ENCODE measurements at places on chromosomes 2 and 18.

- DNase-seq = peak; percentile 94
Observed at GRCh38 chr18:79679552-79680099, at the start of gene CTDP1. Gene CTDP1 (plus strand): TSS chr18:79679803. CDS start chr18:79679948, 145 bp downstream.

DNA sequence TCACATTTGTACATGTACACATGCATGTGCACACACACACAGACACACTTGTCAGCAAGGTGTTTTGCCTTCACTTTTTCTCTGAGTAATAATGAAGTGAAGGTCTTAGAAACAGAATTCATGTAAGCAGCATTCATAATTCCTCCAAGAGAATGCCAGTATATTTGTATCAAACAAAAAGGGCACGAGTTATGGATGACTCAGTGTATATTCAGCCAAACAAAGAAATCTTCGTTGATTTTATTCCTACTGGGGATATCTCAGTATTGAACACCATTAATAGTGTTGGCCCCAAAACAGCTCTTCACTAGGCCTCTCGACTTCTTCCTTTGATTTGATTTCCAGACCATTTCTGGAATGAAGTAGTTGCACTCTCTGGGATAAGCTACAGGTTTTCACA lies 125.3 kb downstream of the PIK3C3 start:
- no peak for DNase-seq

DNA sequence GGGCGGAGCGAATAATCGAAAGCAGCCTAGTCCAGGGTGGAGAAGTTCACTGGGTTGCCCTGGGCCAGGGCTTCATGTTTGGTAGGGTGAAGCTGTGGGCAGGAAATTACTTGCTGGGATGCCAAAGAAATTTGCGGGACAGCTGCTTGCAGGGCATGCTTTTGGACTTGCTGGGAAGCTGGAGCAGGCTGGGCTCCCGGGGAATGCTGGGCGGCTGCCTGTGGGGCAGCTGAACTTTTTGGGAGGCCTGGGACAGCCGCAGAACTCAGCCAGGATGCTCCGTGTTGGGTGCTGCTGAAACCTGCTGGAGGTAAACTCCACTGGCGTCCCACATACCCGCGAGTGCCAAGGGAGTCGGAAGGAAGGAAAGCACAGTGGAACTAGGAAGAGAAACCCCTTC lies 31.9 kb downstream of the ASB1 start:
- DNase-seq = no peak

DNA sequence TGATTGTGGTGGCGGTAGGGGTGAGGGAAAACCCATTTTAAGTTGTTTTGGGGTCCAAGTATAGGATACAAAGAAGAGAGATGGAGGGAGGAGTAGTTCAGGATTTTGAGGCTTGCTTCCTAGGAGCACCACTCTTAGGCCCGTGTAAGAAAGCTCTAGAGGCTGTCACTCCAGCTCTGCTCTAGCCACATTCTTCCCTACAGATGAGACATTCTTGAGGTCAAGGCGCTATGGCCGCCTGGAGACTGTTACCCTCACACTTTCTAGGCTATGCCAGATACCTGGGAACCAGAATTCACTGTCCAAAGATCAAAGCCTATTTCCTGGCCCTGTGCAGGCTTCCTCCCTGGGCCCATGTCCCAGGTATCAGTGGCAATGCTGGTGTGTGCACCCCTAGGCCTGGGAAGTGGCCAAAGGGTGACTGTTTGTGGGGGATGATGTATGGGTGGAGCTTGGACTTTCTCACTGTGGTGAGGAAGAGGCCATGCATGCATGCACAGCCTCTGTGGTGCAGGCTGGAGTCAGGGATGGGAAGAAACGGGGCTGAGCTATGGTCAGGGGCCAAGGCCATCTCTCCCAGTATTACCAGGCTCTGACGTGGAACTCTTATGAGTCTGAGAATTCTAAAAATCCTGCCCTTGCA lies 7.0 kb upstream of the TTL start:
- no peak for DNase-seq

GRCh38 chr18:72984290-72984689 lies 116.5 kb upstream of the NETO1 start:
- DNase-seq = no peak

GRCh38 chr2:194686569-194686968 lies 970.5 kb upstream of the SLC39A10 start:
- no peak for DNase-seq

GRCh38 chr2:209322041-209322440 lies 101.8 kb upstream of the MAP2 start:
- peak; percentile 7 for DNase-seq

- peak; percentile 61 for DNase-seq
Observed at GRCh38 chr2:172095146-172095904, 7.4 kb downstream of the DLX2 start.

DNA sequence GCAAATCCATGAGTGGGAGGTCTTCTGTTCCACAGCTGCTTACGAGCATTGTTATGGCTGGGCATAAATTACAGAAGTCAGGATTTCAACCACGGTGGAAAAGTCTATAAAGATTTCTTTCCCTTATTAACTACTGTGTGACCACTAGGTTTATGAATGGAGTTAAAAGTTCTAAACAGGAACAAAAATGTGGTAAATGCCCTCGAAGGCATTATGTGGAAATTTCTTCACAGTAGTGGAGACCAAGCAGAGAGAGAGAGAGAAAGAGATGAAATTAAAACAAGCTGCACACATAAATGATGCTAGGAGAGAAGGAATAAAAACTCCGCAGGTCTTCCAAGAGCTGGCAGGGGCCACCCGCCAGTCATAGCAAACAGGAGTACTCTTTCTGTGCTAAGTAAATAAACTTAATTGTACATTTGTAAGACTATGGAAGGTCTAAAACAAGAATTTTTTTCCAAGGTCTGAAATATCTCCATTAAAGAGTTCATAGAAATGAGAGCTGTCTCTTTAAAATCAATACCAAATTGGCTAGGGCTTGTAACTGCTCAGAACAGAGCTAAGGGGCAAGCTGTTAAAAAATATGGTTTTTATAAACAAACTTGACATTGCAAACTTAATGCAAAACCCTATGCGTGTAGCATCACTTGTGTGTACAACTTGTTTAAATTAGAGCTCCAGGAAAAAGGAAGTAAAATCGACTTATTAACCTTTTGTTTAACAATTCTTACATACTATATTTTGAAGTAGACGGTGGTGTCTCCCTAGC lies 438.2 kb downstream of the MEIS1 start:
- DNase-seq = no peak

DNA sequence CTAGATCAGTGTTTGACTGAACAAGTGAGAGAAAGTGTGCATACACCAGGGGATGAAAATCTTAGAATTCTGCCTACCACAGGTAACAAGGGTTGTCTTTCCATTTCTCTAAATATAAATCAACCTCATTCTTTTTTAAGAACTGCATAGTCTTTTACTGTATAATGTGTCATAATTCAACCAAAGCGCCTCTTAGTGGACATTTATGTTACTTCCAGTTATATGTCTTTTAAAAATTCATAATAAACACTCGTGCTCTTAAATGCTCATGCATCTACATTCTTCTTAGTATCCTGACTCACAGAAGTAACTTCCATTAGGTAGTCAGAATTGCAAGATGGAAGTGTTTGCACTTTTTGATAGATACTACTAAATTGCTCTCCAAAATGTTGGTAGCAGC lies 76.2 kb downstream of the CHRNA1 start:
- no peak for DNase-seq

DNA sequence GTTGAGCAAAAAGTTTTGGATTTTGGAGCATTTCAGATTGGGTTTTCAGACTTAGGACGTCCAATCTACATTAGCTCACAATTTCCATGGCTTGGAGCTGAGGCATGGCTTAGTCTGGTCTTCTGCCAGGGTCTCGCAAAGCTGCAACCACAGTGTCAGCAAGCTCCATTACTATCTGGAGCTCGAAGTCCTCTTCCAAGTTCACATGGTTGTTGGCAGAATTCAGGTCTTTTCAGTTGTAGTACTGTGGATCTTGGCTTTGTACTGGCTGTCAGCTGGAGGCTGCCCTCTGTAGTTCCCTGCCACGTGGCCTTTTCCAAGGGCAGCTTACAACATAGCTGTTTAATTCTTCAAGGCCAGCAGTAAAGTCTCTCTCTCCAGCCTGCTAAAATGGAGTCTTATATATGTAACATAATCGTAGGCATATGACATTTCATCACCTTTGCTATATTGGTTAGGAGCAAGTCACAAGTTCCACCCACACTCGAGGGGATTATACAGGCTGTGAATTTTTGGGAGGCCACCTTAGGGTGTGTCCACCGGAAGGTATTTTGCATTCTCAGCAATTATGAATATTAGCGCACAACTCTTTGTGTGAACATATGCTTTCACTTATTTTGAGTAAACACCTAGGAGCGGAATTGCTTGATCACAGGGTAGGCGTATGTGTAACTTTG lies 41.5 kb upstream of the EPC2 start:
- no peak for DNase-seq

GRCh38 chr2:128155970-128156369 lies 65.0 kb downstream of the UGGT1 start:
- DNase-seq = no peak

- DNase-seq = peak; percentile 50
Observed at GRCh38 chr2:218876562-218877219, 4.0 kb upstream of the WNT10A start.

- DNase-seq = no peak
Observed at GRCh38 chr2:6065703-6066102, 373.5 kb downstream of the SOX11 start.

GRCh38 chr2:41441958-41442357 lies 605.9 kb upstream of the PKDCC start:
- no peak for DNase-seq

GRCh38 chr2:136006658-136007057 lies 21.2 kb upstream of the DARS1 start:
- DNase-seq = no peak

- no peak for DNase-seq
Observed at GRCh38 chr2:216083464-216084281, 2.0 kb downstream of the TMEM169 start.

Data from NCI-H1092 treated with DMSO at 0.1 percent for 48 hours (cell line).